H4 (cell line): ENCODE measurements at places on chromosomes 4 and X. TPM values are rescaled to one million over a fixed set of nuclear protein-coding genes. Genes with fewer than 3 reads are reported as not detected.

DNA sequence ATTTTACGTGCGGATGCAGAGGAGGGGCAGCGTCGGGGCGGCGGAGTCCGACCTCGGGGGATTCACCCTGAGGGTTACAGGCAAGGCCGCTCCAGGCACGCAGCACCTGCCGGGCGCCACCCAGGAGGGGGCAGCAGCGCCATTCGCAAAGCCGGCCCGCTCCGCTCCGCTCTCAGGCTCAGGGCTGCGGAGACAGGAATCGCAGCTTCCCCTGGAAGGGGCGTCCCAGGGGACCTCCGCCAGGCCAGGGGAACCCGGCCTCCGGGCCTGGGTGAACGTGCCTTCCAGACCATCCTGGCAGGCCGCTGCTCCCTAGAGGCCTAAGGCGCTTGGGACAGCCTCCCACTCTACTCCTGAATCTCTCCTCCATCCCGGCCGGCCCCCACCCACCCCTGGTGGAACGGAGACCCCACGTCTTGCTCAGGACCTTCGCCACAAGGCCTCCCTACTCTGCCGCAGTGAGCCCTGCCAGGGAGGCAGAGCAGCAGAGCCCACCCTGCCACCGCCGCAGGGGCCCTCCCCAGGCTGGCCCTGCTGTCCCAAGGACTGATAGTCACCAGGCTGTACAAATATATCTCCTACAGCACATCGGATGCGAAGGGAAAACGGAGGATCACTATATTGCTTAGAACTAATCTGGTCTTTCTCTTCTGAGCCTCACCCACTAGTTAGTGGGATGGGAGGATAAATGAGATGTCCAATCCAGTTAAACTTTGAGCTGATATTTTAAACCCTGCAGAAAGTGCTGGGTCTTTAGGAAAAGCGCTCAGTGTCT is 115.0 kb downstream of the SMIM20 start:
- no peak for DNase-seq

GRCh38 chrX:20414066-20414465 is 147.4 kb upstream of the RPS6KA3 start:
- no peak for DNase-seq

The SAGE1 gene
- total RNA-seq, result not detected in 2 replicates

GRCh38 chrX:115712484-115712883 is 151.5 kb downstream of the PLS3 start:
- no peak for DNase-seq

- DNase-seq, result no peak
These were observed 14.8 kb downstream of the GPR34 start for GRCh38 chrX:41703574-41704029.

The CLNK gene
- not detected in 2 replicates for total RNA-seq

- DNase-seq, result no peak
These were observed 19.6 kb upstream of the TCEAL4 start for GRCh38 chrX:103565752-103566151.

DNA sequence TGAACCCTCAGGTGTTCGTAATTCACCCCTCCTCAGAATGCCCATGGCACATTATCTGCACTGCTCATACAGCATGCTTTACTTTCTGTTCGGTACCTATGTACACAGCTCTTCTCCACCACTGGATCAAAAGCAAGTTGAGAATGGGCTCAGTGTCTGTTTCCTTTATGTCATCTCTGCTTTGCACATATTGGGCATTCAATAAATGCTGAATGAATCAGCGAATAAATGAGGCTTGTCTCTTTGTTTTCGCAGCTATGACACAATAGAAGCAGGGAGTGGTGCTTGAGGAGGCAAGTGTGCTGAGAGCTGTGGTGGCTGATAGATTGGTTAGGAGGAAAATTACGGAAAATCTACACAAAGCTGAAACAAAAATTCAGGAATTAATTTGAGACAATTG is 109.1 kb upstream of the VMA21 start:
- DNase-seq, result no peak

DNA sequence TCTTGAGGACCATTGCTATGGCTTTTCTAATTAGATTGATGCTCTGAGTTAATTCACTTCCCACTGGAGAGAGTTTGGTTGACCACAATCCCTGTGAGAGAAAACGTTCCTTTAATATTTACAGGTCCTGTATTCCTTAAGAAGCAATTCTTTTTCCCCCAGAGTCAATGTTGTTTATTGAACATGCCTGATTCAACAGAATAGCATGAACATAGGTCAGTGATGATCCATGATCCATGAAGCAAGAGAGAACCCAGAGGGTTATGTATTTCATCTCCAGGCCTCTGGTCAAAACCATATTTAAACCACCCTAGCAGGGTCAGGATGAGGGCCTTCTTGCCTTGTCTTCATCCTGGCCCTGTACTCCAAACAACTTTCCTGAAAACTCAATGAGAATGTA is 39.4 kb upstream of the EFHC2 start:
- no peak for DNase-seq

GRCh38 chrX:821327-822107 is 190.9 kb downstream of the SHOX start:
- DNase-seq, result no peak
